Endothelial cell of umbilical vein (primary cell): ENCODE measurements at places on chromosomes 1 and 21. TPM values are rescaled to one million over a fixed set of nuclear protein-coding genes. Genes with fewer than 3 reads are reported as not detected.

DNA sequence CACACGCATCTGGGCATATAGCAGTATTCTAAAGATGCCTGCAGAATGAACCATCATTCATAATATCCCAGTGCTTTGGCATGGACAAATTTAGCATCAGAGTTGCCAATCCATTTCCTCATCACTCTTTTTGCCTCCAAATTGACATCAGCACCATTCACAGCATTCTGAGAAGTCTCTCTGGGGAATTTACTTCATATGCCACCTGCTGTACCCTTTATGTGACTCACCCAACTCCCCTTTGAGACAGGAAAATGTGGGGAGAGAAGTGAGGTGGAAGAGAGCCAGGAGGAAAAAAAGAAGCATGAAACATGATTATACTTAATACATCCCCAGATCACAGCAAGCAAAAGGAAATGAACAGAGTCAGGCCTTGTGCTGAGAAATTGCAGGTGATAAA lies 37.4 kb downstream of the RAB3B start:
- DNase-seq = no peak

- DNase-seq = no peak
Observed at GRCh38 chr21:14863745-14864210, 201.0 kb downstream of the NRIP1 start.

DNA sequence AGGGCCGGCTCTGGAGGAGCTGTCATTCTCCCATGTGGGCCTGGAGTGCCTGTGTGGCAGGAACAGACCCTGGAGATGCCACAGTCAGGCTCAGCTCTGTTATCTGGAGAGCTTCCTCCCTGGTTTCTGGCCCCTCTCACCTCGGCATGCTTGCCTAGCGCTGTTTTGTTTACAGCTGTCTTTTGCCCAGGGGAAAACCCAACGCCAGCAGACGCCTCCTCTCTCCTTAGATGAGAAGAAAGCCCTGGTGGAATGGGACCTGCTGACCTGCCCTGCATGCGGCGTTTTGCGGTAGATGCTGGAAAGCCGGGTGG lies 104.9 kb downstream of the CRYAA start:
- DNase-seq = no peak

DNA sequence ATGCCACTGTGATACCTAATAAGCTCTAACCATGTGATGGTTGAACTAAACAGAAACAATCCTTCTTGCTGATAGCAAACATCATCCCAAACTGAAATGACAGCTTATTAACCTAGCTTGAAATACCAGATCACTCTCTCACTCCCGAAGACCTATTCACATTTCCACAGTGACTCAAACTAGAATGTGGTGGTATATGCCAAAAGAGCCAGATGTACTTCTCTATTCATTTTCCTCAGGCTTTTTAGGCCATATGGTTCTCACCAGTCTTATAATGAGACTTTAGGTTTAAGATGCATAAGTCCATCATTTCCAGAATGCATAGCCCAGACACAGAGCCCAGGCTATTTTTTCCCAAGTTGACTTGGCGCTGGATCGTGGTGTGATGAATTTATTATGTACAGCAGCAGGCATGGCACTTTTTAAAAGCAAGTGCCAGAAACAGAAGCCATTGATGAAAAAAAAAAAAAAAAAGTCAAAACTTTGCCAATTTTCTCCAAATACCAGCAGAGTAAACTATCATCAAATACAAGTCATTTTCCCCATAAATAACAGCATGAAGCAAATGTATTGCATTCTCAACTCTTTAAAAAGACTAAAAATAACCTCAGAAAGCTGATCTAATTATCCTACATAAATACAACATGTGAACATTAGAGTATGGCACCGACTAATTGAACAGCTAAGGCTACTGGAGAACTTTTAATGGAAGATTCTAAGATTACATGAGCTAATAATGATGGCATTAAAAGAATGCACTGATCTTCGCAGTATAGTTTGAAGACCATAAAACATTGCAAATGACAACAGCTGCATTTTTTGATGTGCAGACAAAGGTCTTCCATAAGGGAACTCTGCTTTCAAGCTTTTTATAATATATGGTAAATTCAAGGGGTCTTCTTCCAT lies 365.4 kb downstream of the LRRIQ3 start:
- no peak for DNase-seq

- no peak for DNase-seq
Observed at GRCh38 chr1:1132042-1132950, 16.4 kb upstream of the C1orf159 start.

DNA sequence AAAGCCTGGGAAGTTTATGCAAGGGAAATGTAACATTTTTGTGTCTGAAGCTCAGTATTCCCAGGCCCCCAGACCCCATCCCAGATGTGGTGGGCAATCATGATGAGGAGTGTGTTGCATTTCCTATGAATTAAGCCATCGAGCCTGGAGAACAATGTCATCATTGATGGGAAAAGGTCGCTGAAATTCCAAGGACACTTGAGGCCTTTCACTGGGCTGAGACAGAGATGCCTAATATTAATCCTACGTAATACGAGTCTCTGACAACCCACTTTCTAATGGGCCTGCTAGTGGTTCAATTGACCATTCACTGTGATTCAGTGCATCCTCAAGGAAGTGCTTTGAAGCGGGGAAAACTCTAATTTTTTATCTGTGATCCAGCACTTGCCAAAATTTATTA lies 291.6 kb downstream of the PLPP3 start:
- DNase-seq = no peak

DNA sequence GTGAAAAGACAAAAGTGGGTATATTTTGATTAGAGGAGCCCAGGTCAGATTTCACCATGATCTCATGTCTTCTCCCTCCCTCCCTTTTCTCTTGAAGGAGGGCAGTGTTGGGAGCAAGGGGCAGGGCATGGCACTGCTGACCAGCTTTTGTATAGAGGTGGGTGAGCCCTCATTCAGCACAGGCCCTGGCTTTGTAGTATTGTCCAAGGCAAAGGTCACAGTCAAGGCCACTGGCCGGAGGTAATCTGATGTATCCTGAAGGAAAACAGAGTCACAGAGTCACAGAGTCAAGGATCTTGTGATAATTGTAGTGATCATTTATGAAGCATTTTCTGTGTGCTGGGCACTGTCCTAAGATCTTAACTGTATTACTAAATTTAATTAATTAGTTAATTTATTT lies 11.9 kb downstream of the ITGA10 start:
- no peak for DNase-seq

FCRL2 gene
- total RNA-seq = not detected in 2 replicates

DNA sequence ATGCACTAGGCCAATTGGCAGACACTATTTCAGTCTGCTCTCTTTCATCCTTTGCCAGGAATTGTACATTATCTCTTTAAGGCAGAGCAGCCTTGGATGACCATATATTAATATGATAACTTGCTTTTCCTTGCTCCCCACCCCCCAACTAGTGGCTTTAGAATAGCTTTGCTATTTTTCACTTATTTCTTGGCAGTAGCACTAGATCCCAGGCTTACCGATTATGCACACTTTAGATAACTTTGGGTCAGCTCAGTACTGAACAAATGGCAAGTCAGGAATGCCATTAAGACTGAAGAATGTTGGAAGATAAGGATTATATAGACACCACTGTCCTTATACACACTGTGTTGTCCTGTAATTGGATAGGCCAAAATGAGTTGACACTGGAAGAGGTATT lies 146.4 kb downstream of the FGGY start:
- DNase-seq = no peak

DNA sequence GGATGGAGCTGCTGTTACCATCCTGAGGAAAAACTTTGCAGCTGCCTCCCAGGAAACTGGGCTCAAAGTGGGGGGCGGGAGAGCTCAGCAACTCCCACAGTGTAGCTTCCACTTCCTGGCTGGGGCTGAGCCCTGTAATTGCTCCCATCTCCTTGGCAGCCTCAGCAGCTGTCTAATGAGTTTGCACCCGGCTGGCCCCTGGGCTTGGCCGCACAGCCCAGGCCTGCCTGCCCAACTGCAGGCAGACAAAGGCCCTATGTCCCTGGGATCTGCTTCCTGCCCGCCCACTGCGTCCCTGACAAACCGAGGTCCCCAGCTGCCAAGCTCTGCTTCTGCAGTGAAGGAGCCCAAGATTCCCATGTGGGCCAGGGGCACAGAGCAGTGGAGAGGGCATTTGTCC lies 30.1 kb downstream of the EDN2 start:
- no peak for DNase-seq

DNA sequence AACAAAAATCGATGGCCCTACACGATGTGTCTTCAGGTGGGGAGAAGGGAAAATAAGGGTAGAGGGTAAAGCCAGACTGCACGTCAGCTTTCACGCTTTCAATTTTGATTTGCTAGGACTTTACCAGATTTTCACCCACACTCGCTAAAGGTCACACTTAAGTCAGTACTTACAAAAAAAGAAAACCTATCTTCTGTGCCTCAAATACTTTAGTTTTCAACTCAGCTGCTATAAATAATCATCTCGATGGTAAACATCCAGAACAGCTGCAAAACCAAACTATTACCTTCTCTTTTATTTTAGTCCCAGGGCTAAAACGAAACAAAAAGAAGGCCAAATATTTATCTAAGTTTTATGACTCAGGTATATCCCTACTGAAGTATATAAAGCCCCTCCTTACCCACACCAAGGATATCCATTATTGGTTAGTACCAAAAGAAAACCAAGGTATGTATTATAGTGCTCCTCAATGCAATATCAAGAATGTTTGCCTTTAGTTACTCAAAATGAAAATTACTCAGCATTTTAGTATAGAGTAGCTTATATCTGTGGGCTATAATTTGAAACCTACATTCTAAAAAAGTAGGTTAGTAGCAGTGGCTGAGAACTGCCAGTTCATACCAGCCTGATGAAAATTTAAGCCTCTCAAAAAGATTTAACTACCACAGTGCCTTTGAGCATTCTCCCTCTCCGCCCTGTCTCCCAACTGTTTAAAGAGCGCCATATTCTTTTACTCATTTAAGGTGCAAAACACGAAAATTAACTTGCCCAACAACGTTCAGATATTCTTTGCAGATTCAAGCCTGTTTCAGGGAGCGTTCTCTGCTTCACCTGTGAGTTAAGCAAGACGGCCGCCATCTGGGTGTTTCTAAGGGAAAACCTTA lies 1.5 kb downstream of the CSDE1 start:
- no peak for DNase-seq

DNA sequence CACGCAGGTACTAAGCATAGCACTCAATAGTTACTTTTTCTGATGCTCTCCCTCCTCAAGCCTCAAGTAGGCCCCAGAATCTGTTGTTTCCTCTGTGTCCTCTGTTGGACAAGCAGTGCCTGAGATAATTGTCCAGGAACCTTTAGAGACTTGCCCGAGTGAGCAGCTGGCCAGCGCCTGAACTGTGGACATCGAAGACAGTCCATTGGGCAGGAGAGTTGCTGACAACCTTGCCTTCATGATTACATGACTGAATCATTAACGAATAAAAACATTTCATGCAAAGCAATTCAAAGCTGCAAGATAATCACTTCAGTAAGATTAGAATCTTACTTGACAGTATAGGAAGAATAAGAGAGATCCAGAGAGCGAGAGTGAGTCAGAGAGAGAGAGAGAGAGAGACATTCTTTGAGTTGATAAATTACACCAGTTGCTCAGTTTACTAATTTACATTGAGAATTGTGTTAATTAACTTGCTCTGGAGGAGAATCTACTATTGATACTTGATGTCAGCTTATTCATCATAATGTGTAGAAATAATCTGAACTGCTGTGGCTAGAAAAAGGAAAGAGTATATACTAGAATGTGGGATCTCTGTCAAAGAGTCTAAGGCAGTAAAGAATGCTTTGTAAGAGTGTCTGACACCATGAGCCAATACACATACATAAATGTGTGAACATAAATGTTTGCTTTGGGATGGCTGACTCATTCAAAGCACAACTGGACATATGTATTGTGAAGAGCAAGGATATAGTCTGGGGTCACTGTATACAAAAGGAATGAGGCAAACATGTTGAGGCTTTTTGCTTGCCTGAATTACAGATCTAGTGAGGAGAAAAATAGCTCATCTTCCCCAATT lies 216.0 kb downstream of the ZNF326 start:
- no peak for DNase-seq

DNA sequence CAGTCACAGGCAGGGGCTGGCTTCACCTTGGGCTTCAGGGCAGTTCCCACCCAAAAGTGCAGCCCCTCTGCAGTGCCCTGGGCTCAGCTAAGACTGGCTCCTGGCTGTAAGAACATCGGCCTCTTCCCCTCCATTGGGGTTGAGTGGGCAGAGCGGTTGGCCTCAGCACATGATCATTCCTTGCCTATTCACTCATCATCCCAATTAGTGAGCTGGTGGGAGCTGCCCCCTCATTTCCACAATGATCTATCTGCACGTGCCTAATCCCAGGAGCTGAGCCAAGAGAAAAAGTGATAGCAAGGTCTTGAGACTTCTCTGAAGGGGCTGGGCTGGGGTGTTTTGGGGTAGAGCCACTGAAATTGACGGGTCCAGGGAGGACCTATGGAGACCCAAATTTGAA lies 133.6 kb downstream of the SYF2 start:
- DNase-seq = no peak

CRYBG2 gene
- not detected in 2 replicates for total RNA-seq
